Stimulated activated CD8-positive, alpha-beta memory T cell treated with anti-CD3 and anti-CD28 coated beads, Interleukin-2, amount 100 ng/mL, for 48 hours (primary cell): ENCODE measurements at places on chromosomes 12 and 14.

- no peak for DNase-seq
Observed at GRCh38 chr12:64603183-64603841, 7.0 kb upstream of the RASSF3 start.

GRCh38 chr14:55111122-55111708 is 17.8 kb upstream of the LGALS3 start:
- DNase-seq, result no peak

DNA sequence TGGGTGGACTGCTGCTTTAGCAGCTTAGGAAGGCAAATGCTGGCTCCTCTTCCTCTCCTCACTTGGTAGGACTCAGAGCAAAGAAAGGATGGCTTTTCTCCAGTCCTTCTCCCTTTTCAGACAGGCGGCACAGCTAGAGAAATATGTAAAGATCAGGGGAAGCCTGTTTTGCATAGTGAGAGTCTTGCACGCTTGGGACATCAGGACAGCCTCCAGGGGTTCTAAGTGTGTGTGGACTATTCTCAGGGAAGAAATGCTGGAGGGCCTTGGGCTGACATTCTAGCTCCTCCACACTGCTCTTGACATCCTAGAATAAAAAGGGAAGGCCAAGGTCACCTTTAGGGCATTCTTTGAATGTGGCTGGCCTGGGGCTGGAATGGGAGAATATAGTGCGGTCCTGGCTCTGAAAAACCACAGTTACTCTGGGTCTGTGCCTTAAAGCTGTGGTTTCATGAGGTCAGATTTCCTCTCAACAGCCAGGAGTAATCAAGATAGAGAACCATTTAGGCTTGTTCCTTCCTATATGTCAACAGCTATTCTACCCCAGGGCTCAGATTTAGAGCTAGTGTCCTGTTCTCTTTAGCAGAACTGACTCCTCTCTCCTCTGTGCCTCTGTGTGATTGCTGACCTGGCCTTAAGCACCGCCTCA is 24.3 kb downstream of the CMA1 start:
- DNase-seq, result no peak

GRCh38 chr14:62604524-62604923 is 440.7 kb downstream of the KCNH5 start:
- no peak for DNase-seq

DNA sequence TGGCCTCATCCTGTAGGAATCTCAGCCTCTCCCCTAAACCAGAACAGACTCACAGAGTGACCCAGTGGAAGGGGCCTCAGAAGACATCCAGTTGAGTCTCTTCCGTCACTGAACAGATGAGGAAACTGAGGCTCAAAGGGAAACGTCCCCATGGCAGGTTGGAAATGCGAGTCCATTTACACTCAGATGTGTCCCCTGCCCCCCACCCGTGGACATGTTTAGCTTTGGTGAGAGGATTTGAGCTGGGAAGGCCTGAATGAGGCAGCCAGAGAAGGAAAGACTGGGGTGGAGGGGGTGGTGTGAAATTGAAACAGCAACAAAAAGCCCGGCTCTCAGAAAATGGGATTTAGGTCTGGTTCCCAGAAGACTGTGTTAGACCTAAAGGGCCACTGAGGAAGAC is 1.7 kb downstream of the FAIM2 start:
- DNase-seq, result no peak

DNA sequence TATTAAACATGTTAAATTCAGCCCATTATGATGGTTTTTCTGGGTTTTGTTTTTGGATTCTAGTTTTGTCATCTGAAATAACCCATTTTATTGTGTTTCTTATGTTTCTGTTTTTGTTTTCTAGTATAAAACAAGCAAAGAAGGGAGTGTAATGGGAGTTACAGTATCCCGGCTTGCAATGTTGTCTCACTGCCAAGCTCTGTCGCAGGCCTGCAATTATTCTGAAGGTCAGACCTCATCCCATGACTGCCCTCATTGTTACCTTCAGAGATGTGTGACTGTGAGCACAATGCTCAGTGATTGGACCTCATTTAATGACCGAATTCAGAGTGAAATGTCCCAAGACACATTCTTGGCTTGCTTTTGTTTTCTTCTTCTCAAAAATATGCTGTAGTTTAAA is 73.0 kb upstream of the ATF1 start:
- no peak for DNase-seq

GRCh38 chr12:8014836-8015235 is 17.7 kb upstream of the FOXJ2 start:
- no peak for DNase-seq

DNA sequence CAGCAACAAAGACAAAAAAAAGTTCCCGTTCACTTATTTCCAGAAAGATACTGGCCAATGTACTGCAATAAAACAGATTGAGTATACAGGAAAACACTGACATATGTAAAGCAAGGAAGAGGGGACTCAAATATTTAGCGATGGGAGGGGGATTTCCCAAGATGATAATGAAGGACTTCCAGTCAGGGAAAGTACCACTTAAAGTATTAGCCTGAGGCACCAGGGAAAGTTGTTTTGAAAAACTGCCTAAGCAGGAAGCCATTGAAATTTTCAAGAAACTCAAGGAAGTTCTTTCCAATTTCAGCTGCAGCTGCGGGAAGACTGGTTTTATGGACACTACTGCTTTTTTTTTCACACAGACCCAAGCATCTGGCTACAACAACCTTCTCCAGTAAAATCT is 1007.4 kb upstream of the NOVA1 start:
- no peak for DNase-seq

DNA sequence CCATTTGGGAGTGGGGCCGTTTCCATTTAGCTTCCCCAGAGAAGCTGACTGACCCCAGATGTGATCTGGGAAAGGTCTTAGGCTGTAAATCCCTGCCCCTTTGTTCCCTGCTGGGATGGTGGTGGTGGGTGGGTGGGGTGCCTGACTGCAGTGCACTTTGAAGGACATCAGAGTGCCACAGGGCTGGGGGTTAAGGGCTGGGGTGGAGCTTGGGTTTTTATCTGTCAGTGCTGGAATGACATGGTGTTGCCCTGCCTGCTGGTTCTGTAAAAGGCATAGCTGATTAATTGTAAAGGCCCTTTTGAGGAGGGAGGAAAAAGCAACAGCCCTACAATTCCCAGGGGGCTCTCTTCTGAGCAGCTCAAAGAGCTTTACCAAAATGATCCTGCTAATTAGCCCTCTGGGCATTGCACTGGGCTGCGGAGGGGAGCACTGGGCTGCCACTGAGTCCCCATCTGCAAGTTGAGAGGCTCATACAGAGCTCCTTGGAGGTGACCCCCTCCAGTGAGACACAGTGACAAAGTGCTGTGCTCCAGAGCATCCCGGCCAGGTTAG is 21.1 kb downstream of the PLEKHG3 start:
- no peak for DNase-seq

- DNase-seq, result no peak
Observed at GRCh38 chr12:8630131-8630530, 17.5 kb upstream of the AICDA start.

GRCh38 chr14:54278665-54279295 is 118.0 kb upstream of the CDKN3 start:
- DNase-seq, result no peak

GRCh38 chr12:111598637-111599452 is at the start of gene ATXN2:
Gene ATXN2, minus strand, starts transcription at chr12:111599315. Its CDS starts 281 bp downstream, at chr12:111599034.
- DNase-seq, result peak; percentile 41

- no peak for DNase-seq
Observed at GRCh38 chr12:82893896-82894295, 207.2 kb downstream of the TMTC2 start.

DNA sequence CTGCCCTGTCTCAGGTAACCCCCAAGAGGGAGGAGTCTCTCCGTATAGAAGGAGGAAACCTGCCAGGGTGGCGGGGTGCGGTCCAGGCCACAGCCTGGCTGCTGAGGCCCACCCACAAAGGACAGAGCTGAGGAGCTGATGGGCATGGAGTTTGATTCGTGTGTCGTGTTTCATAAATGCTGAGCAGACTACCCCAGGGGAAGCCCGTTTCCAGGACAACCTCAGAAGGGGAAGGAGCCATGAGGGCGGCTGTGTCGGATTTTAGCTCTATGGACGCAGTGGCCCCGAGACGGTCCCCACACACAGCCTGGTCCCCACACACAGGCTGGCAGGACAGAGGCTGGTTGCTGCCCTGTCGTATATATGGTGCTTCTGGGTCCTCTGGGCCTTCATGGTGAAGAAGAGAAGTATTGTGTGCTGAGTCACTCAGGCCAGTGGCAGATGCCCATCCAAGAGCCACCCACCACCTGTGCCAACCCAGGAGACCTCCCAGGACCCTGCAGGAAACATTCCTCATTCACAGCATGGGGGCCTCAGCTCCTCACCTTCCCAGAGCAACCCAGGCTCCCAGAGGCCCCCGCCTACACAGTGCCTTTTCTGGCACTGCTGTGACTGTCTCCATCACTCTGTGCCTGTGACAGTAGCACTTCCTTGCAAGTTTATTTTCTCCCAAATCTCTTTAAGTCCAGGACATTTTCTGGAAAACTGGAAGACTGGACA is 63.1 kb upstream of the RIN3 start:
- no peak for DNase-seq

- DNase-seq, result peak; percentile 56
Observed at GRCh38 chr12:2752676-2753371, 41.9 kb upstream of the FKBP4 start.

DNA sequence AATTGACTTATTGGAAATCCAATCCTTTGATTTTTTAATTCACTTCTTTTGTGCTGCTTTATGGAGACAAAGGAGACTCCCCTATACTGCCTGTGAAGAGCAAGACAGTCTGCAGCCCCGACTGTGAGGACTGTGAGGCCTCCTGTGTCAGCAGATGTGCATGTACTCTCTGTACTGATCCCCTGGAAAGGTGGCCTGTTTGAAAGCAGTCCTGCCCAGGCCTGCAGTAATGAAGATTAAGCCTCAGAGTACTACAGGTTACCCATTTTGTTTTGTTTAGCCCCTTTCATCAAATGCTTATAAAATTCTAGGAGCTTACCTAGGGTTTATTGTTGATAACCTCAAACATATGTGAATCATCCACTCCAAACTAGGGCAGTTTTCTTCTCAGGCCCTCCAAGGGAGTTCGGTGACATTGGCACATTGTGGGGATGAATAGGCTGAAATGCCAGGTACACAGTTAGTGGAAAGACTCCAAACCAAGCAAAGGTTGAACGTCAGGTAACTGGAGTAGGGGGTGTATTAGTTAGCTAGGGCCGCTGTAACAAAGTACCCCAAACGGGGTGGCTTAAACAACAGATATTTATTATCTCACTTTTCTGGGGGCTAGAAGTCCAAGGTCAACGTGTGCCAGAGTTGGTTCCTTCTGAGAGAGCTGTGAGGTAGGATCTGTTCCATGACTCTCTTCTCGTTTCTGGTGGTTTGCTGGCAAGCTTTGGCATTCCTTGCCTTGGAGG is 208.7 kb upstream of the BCL2L14 start:
- no peak for DNase-seq

DNA sequence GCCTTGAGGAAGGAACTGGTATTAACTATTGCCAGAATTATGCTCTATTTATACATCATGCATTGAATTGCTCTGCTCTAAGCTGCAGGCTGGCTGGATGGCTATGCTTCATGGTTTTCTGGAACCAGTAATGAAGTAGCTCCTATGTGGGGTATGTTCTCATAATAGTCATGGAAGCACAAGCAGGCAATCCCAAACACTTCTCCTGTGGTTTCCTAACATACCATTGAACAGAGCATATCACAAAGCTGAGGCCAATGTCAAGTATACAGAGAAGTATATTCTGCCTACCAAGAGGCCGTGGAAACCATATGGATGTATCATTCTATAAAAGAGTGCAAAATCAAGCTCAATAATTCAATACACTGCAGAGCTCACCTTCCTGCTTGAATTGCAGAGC is 1752.4 kb upstream of the FLRT2 start:
- no peak for DNase-seq

DNA sequence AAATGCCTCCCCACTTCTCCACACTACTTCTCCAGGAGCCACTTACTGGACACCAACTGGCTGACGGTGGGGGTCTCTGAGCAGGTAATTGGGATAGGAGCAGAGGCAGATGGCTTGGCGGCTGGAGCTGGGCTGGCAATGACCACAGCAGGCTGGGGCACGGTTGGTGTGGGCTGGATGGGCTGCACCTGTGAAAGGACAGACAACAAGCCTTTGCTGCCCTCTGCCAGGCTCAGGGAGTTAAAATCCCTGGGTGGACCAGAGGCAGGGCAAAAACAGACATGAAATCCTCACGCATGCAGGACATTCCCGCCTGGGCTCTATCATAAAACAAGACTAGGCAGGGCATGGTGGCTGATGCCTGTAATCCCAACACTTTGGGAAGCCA is 19.3 kb upstream of the TFCP2 start:
- no peak for DNase-seq

DNA sequence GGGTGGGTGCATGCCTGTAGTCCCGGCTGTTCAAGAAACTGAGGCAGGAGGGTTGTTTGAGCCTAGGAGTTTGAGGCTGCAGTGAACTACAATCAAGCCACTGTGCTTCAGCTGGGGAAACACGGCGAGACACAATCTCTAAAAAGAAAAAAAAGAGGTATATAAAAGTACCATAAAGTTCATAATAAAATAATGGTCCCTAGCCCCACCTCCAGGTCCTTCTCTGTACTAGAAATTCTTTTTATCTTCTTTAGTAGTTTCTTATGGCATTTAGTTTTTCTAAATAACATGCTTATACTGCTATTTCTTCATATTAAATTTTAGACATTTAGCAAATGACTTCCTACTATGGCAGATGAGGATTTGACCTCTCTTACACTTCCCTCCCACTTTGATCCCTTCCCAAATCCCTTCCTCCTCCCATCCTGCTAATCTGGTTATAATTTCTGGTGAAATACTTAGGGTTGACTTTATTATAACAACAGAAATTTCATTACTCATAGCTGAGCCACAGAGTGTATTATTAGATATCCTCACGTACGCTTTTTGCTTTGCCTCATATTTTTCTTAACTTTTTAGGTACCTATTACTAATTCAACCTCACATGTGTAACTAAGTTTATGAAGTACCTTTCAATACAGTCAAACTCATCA is 94.7 kb downstream of the SLC41A2 start:
- no peak for DNase-seq

DNA sequence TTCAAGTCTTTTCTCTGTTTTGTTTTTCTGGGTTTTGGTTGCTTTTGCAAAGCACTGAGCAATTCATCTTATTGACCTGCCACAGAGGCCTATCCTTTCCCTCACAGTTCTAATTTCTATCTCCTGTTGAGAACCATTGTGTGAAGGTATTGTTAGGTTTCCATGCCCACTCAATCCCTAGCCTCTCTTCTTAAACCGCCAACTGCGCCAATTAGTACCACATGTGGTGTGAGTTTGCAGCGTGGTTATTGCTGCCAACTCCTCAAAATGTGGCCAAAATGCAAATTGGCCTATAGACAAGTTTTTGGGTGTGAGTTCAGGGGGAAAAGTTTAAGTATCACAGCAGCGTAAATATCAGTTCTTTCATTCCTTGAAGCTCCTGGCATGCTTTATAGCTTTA is 232.6 kb downstream of the FLRT2 start:
- DNase-seq, result no peak
